ENCODE measurements at places on chromosomes 4 and X.
A peak's percentile ranks its signal among the peaks of the same experiment; 100 is the strongest.

GRCh38 chr4:113016377-113016776 lies 33.1 kb upstream of the ANK2 start:
- no peak for DNase-seq

DNA sequence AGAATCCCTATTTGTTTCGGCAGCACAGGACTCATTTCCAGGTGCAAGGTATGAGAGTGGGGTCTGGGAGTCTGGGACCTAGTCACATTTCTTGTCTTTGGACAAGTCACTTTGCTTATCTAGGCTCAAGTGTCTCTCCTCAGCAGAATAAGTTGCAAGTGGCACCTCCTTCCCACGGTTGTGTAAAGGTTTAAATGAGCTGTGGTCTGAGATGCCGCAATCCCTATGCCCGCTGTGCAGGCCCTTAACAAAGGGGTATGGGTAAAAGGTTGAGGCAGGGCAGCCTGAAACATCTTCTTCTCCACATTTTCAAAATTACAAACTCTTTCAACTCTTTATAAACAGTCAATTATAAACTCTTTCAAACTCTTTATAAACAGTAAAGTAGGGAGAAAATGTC lies 93.7 kb downstream of the RTL5 start:
- DNase-seq: no peak

GRCh38 chr4:188299161-188299560 lies 159.9 kb downstream of the TRIML1 start:
- DNase-seq: no peak

- no peak for DNase-seq
Observed at GRCh38 chr4:95304898-95305297, 243.9 kb downstream of the UNC5C start.

- no peak for DNase-seq
Observed at GRCh38 chrX:154321594-154321993, 26.0 kb downstream of the TKTL1 start.

GRCh38 chr4:164615964-164616363 lies 138.0 kb upstream of the SMIM31 start:
- no peak for DNase-seq

GRCh38 chr4:189053621-189054020 lies 887.1 kb upstream of the FRG1 start:
- no peak for DNase-seq

DNA sequence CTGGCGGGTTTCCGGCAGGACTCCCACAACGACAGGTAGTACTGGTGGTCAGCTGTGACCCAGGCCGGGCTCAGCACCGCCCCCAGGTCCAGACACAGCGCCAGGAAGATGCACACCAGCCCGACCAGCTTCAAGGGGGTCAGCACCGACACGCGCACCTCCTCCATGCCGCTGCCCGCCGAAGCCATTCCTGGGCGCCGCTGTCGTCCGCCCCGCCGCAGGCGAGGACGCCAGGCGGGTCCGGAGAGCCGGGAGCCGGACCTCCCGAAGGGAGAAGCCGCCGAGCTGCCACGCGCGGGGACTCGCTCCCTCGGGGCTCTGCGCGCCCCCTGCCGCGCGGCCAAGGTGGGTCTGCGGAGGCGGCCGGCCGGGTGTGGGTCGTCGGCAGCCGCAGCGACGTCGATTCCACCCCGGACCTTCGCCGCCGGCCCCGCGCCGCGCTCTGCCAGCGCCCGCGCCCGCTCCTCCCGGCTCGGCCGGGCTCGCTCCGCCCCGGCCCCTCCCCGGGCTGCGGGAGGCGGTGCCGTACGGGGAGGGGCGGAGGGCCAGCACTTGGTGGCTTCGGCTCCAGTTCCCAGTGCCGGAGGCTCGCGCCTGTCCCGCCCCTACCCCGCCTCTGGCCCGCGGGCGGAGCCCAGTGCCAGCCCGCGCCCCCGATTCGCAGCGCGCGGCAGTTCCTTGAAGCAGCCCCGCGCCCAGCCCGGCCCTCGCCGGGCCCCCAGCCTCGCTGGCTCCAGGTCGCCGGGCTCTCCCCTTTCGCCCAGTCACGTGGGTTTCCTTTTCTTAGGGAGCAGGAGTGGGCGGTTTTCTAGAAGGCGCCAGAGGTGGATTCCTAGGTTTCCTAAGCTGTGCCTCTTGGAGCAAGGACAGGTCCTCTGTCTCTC lies at the start of gene TMEM47:
Gene TMEM47 (minus strand): TSS at position 444 of the 884 bp plus-strand sequence. CDS start 256 bp downstream, at position 188.
- DNase-seq: no peak

- DNase-seq: peak; percentile 6
Observed at GRCh38 chr4:8649631-8650361, 57.2 kb downstream of the CPZ start.

DNA sequence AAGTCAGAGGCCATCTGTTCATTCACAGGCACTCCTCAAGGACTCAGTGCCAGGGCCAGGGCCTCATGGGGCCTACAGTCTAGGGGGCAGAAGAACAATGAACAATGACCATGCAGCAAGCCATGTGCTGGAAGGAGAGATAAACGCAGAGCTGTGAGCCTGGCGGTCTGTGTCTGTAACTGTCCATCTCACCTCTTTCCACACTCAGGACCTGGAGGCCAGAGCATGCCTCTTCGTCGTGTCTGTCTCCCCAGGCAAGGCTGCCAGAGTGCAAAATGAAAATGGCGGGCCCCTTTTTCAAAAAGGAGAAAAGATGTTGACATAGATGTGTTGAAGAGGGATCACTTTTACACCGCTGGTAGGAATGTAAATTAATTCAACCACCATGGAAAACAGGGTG lies 78.5 kb downstream of the MSX1 start:
- DNase-seq: no peak

Data from omental fat pad (tissue), 4 donors.